ENCODE measurements at places on chromosomes 1 and 21.

DNA sequence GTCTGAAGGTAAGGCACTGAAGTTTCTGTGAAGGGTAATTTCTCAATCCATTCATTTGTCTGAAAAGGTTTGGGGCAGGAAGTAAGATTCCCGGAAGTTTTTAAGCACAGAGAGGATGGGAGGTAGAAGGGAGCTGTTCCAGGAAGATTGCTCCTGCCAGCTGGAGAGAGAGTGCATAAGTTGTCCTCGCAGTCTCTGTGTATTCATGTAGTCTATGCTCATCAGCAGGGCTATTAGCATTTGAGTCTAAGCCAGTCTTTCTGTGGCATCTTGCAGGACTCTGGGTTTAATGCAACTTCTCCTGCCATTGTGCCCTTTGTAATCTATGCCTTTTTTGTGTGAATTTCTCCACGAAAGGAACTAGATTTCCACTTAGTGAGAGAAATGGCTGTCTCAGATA lies 140.8 kb upstream of the FGGY start:
- no peak for DNase-seq

- no peak for DNase-seq
Measured at GRCh38 chr1:116532671-116533428, 38.0 kb downstream of the CD58 start.

GRCh38 chr1:54125386-54126070 lies 27.3 kb downstream of the CDCP2 start:
- no peak for DNase-seq

GRCh38 chr1:99146129-99146848 lies 118.0 kb upstream of the PLPPR4 start:
- no peak for DNase-seq

GRCh38 chr1:1460540-1461130 lies 10.9 kb upstream of the ATAD3B start:
- DNase-seq = no peak

GRCh38 chr1:93702111-93702827 lies 20.6 kb upstream of the BCAR3 start:
- DNase-seq = no peak

DNA sequence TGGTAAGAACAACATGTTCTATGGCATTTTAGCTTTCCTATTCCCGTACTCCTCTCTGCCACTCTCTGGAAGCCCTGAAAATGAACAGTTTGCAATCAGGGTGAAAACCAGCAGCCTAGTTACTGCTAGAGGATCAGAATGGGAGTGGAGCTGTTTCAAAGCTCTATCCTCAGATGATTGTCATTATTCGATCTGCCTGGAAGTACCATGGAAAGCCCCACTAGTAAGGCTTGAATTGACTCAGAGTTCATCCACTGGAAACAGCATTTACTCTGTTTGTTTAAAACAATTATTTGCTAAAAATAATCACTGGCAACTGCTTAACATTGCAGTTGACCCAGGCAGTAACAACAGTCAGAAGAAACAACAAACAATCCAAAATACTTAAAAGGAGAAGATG lies 91.2 kb downstream of the USH2A start:
- DNase-seq = no peak

- DNase-seq = no peak
Measured at GRCh38 chr1:245687636-245688535, 533.1 kb downstream of the KIF26B start.

GRCh38 chr1:22557341-22557950 lies 5.8 kb upstream of the EPHA8 start:
- DNase-seq = no peak

DNA sequence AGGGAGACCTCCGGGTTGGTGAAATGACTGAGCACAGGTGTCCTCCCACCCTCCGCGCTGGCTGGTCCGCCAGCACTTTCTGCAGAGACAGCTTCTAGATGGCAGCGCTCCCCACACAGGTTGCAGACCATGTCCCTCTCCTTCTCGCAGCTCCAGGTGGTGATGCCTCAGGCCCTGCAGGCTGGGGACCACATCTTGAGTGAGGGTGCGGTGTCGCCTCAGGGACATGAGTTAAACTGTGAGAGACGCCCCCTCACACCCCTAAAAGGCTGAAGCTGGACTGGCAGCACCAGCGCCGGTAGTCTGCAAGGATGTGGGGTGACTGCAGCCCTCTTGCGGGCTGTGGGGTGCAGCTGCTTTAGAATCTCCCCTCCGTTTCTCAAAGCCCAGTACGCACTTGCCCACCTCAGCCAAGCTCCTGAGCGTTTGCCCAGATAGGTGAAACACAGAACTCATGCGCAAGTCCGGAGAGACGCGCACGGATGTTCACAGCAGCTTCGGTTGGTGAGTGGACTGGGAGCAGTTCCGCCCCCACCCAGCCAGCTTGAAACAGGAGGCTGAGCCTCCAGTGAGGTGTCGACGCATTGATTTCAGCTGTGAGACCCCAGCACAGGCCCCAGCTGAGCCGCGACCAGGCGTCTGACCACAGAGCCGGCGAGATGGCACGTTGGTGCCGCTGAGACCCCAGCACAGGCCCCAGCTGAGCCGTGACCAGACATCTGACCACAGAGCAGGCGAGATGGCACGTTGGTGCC lies 28.6 kb downstream of the COL6A1 start:
- no peak for DNase-seq

GRCh38 chr1:28265577-28265976 lies 6.3 kb downstream of the SESN2 start:
- no peak for DNase-seq

DNA sequence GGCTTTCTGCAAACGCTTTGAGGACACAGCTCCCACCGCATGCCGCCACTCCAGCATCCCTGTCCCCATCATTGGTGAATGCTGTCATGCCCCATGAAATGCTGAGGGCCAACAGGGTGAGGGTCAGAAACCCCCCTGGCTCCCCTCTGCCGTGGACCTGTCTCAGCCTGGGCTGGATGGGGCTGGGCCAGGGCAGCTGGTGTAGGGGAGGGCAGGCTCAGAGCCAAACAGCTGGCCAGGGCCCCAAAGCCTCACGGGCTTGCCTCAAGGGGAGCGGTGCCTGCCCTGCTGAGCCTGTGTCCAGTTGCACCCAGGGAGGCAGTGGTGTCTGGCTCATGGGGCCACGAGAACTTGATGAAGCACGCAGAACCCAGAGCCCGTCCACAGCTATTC lies 49.7 kb downstream of the S100B start:
- no peak for DNase-seq
